ENCODE measurements at places on chromosomes 11 and 22.

DNA sequence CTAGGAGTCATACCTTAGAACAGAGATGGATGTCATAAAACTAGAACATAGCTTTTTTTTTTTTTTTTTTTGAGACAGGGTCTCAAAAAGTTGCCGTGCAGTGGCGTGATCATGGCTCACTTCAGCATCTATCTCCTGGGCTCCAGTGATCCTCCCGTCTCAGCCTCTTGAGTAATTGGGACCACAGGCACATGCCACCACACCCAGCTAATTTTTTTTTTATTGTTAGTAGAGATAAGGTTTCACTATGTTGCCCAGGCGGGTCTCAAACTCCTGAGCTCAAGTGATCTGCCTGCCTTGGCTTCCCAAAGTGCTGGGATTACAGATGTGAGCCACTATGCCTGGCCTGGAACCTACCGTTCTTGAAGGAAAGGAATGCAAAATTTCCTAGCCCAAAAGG is 8.8 kb upstream of the CEP295 start:
- DNase-seq: no peak

DNA sequence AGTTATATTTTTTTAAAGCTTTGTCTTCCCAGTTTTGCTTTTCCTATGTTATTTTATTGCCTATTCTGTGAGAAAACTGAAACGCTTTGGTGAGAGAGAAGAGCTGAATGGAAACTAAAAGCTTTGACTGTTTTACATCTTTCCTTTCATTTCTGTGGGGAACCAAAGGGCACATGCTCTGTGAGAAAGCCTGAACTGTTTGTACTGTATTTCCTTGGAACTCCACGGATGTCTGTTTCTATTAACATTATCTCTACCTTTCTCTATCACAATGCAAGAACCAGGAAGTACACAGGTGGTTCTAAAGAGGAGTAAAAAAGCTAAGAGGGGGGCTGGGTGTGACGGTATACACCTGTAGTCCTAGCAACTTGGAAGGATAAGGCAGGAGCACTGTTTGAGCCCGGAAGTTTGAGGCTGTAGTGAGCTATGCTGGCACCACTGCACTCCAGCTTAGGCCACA is 43.8 kb downstream of the CELF1 start:
- no peak for DNase-seq

GRCh38 chr11:102318469-102318868 is 1.2 kb downstream of the BIRC3 start:
- no peak for DNase-seq

- no peak for DNase-seq
Measured at GRCh38 chr11:91293119-91293518, 931.5 kb upstream of the FAT3 start.

GRCh38 chr11:8271106-8271886 is 7.6 kb upstream of the LMO1 start:
- no peak for DNase-seq

GRCh38 chr22:37077802-37078448 is 26.4 kb downstream of the KCTD17 start:
- DNase-seq: peak; percentile 88

GRCh38 chr11:72600557-72600956 is 73.7 kb downstream of the PDE2A start:
- DNase-seq: no peak

DNA sequence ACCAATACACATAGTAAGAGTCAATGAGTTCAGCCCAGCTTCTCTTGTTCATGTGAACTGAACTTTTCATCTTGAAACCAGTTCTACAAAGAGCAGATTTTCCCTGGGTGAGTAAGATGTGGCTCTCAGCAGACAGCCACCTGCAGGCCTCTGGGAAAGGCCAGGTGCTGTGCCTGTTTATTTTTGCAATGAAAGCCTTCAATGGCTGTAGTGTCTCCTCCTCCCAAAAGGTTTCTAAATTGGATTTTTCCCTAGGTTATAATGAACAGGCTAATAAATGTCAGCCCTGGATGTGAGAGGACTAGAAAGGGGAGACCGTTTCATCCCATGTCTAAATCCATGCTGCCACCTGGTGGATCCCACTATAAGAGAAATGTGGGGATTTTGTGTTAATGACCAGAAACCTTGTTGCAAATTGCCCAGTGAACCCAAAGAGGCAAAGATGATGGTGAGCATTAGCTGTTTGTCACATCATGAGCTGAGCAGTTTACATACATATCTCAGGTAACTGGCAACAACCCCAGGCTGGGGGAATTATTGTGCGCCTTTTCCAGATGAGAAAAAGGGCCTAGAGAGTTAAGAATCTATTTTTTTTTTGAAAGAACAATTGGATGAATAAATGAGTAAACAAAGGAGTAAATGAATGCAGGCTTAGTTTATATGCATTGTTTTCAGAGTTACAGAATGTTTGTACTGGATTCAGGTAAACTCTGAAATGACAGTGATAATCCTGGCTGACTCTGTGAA is 12.7 kb downstream of the C11orf91 start:
- DNase-seq: peak; percentile 50

GRCh38 chr11:45577752-45578151 is 87.7 kb downstream of the CHST1 start:
- DNase-seq: no peak

DNA sequence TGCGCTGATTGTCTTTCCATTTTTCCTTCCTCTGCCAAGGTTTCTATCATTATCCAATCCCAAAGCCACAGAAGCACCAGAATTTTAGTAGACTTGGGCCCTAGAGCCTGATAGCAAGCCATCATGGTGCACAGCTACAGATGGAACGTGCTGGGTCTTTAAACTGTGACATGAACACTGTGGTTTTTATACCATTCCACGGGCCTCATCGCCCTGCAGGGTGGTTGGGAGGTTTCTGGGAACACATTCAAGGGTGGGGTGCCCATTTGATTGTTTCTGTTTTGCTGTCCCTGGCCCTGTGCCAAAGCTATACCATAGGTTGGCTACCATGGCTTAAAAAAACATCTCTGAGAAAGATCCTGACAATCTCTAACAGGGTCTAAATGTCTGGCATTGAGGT is 151.9 kb downstream of the CACNA1I start:
- no peak for DNase-seq
